ENCODE measurements at places on chromosomes 4 and X.

DNA sequence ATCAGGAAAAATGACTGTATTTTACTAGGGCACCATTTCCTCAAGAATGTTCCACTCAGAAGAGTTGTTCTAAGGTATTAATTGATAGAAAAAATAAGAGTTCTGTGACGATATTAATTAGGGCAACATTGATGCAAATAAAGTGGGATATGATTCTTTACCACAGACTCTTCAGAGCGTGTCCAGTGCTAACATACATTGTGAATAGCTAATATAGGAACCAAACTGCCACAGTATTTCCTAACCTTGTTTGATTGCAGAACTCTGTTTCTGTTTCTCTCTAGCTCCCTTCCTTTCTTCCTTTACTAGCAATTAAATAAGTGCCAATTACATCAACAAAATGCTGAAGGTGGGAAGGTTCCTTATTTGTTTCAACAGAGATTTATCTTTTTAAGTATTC lies 154.1 kb upstream of the CPEB2 start:
- no peak for DNase-seq

DNA sequence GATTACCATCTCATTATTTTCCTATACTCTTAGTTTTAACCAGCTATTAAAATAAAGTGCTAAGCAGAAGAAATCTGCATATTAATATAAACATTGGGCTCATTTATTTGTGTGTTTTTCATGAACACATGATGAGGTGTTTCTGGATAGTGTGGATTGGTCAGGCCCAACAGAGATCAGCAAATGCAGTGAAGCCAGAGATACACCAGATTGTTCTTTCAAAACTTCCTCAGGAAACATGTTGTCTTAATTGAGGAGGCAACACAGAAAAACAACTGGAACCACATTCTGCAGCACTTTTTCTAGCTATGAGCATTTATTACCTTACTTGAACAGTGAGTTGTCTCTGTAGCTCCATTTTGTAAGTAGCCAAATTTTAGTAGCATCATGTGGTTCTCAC lies 69.9 kb downstream of the PALLD start:
- no peak for DNase-seq

DNA sequence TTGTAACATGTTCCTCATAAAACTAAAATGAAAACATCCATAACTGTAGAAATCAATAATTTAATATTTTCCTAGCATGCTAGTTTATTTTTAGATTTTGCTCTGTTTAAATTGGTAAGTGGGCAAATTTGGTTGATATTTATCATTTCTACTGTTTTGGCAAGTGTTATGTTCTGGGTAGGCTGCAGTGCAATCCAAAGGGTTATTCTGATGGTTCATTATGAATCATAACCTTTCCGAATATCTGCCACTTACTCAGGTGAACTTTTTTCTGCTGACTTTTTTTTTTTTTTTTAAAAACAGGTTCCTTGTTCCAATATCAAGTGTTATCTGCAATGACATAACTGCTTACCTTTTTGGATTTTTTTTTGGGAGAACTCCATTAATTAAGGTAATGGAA lies 52.0 kb downstream of the CDS1 start:
- no peak for DNase-seq

DNA sequence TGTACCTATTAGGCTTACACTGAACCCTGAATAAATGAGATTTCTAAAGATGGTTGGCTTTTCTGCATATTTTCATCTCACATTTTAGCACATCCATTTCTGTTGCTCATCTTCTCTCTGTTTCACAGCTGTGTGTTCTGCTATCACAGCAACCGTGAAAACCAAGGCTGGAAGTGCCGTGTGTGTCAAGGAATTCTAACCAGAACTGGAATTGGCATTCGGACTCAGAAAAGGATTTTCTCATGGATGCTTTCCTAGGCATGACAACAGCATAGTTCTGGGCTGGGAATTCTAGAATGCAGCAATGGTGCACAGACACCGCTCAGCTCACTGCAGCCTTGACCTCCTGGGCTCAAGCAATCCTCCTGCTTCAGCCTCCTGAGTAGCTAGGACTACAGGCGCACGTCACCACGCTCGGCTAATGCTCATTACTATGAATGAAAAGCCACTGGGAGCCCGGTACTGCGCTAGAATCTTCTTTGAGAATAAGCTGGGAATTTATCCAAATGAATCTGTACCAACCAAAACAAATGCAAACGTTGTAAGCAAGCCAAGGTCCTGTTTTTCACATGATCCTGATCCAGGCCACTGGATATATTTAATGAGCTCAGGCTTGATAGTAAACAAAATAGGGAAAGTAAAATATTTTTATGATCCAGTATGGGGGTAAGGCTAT lies 105.2 kb downstream of the RBM47 start:
- no peak for DNase-seq

GRCh38 chrX:153556767-153557166 lies 39.3 kb downstream of the ATP2B3 start:
- DNase-seq: no peak

- DNase-seq: no peak
Observed at GRCh38 chrX:130260316-130260715, 8.4 kb downstream of the ZNF280C start.

DNA sequence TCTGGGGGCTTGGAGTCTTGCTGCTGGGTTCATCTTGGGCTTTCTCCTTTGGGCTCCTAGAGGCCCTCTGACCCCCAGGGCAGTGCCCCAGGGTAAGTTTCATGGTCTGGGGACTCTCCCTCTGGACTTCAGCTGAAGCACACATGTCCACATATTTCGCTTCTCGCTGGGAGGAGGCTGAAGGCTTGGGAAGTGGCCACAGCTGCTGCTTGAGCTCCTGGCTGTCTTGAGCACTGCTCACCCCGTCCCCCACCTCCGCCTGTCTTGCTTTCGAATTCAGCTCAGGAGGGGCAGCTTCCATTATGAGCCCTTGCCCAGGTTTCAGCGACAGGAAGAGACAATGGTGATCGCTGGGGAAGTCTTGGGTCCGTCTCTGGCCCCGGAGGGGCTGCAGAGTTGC lies 3.7 kb downstream of the C4orf54 start:
- DNase-seq: no peak

- DNase-seq: no peak
Observed at GRCh38 chr4:140137671-140138070, 16.3 kb downstream of the MAML3 start.

Measured in NCI-H187 (cell line).